ENCODE measurements at places on chromosomes 1 and 21.

DNA sequence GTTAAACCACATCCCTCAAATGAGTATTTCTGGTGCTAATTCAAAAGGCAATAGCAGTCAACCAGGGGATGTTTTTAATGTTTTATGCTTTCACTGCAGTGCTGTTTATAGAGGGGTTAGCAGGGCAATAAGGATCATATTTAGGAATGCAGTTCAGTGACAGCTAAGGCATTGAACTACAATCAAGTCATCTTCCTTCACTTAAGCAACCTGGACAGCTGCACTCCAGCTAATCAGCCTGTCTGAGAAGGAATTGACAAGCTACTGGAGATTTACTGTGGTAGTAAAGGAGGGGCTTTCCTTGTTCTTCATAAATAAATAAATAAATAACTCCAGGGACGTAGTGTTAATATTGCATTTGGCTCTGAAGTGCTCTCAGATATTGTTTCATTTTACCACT, 93.9 kb downstream of the DAB1 start:
- DNase-seq: no peak

DNA sequence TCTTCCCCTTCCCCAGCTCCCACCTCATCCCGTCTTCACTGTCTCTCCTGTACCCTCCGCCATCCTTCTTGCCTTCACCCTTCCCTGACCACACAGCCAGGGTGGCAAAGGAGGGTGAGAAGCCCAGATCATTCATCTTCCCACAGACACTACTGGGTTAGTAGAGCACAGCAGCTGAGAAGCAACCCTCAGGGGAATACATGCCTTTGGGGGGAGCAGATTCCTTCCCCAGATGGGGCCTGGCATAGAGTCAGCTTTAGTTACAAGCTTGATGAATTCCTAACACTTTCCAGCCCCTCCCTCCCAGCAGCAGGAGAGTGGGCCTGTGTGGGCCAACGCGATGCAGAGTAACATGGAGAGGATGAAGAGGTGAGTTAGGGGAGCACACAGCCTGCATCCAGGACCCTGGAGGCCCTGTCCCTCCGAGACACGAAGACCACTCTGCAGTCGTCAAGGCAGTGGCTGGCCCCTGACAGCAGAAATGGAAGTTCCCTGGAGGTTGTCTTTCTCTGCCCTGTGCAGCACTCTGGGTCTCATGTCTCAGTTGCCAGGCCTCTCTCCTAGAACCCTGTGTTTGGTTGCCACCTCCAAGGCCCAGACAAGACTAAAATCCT, 8.8 kb upstream of the BTG2 start:
- DNase-seq: peak; percentile 67

DNA sequence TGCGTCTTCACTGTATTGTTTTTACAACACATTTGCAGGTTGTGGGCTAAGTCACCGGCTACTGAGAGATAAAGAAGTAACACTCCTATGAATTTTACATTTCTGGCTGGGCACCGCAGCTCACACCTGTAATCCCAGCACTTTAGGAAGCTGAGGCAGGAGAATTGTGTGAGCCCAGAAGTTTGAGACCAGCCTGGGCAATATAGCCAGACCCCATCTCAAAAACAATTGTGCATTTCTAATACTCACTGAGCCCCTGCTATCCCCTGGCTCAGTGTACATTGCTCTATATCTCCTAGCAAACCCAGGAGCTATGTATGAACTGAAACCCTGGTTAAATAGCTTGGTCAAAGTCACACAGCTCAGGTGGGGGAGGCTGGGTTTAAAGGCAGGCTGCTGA, 108.7 kb downstream of the ZNF281 start:
- DNase-seq: no peak

DNA sequence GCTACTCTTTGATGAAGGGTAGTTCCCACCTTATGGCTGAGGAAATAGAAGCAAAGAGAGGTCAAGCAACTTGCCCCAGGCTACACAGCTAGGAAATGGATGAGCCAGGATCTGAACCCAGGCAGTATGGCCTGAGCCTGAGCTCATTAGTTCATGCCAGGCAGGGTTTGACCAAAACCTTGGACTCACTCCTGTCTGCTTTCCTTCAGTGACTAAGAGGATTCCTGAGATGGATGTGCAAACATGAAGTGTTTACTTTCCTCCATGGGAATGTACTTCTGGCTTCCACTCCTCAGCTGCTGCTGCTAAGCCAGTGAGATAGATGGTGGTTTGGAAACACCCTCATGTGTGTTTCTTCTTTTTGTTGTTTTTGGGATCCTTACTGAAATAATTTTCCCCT, 35.1 kb upstream of the ERRFI1 start:
- peak; percentile 84 for DNase-seq

- no peak for DNase-seq
Measured at GRCh38 chr21:18228060-18228739, 16.4 kb upstream of the CHODL start.

DNA sequence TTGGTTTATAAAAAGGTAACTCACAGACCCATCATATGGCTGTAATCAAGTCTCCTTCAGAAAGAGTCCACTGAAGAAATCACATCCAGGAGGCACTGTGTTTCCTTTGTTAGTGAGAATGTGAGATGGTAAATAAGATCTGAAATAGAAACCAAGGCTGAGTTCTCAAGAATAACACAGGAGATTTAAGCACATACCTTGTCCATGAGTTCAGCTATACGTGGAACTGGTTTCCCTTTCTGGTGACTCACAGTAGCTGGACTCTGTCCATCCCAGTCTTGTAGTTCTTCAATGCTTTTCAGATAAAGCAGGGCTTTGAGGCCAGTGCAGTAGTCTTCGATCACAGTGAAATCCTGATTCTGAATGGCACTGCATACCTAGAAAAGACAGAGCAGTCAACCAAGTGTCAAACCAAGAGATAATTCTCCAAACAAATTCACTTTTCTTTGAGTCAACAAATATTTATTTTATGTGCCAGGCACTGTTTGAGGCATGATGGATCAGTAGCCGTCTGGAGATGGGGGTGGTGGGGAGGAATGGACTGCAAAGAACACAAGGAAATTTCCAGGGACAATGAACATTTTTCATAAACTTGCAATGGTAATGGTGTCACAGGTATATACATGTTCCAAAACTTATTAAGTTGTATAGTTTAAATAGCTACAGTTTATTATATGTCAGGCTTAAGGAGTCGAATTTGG, 471.4 kb downstream of the PTBP2 start:
- peak; percentile 94 for DNase-seq

- DNase-seq: no peak
Measured at GRCh38 chr1:35572296-35572695, 818 bp upstream of the TFAP2E start.

- no peak for DNase-seq
Measured at GRCh38 chr1:167790117-167790516, 68.3 kb downstream of the MPZL1 start.

Data from umbilical cord (tissue), 2 donors.